ENCODE measurements at places on chromosomes 3 and 15. TPM values are rescaled to one million over a fixed set of nuclear protein-coding genes. Genes with fewer than 3 reads are reported as not detected.

The RFT1 gene
- total RNA-seq: 15.0 TPM

The IL16 gene
- total RNA-seq: 0.69 TPM

The RASL12 gene
- total RNA-seq: not detected

The DUOXA1 gene
- not detected for total RNA-seq

The PLCH1 gene
- 2.8 TPM for total RNA-seq

The SPTBN5 gene
- 0.35 TPM for total RNA-seq

The CKMT1B gene
- 1.9 TPM for total RNA-seq

The SLC6A20 gene
- 0.50 TPM for total RNA-seq

The FAM81A gene
- total RNA-seq: 1.4 TPM

The EOMES gene
- total RNA-seq: not detected

The LHFPL4 gene
- 0.05 TPM for total RNA-seq

The CHCHD6 gene
- total RNA-seq: 12.6 TPM

The ACTC1 gene
- not detected for total RNA-seq

The HIGD2B gene
- total RNA-seq: 0.15 TPM

The DPH3 gene
- total RNA-seq: 24.7 TPM

The TEX264 gene
- total RNA-seq: 47.2 TPM

The CFAP44 gene
- 16.4 TPM for total RNA-seq

The SOX14 gene
- not detected for total RNA-seq

All from renal cortical epithelial cell (primary cell).